ENCODE measurements at places on chromosomes 7 and 10.

- DNase-seq: no peak
These were observed 100.5 kb downstream of the CXCL12 start for GRCh38 chr10:44284198-44285084.

DNA sequence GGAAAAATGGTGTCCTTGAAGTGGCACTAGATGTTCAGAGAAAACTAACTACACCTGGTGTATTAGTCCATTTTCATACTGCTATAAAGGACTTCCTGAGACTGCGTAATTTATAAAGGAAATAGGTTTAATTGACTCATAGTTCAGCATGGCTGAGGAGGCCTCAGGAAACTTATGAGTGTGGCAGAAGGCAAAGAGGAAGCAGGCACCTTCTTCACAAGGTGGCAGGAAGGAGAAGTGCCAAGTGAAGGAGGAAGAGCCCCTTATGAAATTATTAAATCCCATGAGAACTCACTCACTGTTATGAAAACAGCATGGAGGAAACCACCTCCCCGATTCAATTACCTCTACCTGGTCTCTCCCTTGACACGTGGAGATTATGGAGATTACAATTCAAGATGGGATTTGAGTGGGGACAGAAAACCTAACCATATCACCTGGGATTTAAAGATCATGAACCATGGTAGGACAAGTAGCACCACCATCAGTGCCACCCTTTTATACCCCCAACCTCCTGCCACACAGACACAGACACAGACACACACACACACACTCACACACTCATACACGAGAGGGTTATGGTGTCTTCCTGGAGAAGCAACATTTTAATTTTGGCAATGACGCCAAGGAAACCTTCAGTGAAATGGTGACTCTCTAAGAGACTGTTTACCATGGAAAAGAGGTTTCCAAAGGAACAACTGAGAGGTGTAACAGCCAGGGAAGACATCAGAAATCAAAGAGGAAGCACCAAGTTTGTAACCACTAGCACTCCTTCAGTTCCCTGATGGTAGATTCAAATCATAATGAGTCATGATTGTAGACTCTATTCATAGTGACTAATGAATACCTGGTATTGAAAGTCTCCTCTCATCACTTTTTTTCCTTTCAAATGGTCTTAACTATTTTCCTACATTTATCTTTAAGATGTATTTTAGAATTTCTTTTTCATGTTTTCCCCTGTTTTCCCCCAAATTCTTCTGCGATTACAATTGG is 41.8 kb upstream of the WNT16 start:
- no peak for DNase-seq

DNA sequence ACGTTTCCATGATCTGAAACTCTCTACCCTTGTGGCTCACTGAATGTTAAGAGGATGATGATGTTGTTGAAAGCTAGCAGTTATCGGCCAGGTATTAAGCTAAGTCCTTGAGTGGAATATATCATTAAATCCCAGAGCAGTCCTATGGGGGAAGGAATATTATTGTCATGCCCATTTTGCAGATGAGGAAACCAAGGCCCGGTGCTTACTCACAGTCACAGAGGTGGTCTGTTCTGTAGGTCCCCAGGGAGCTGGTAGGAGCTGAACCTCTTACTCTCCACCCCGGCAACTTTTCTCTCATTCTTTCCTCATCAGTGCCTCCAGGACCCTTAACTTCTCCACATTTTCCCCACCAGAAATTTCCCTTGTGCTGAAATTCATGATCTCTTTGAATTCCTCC is 62.6 kb downstream of the ARMC3 start:
- no peak for DNase-seq

- DNase-seq: no peak
These were observed 161.0 kb upstream of the POT1 start for GRCh38 chr7:125090596-125090995.

GRCh38 chr7:142584765-142585164 is 164.5 kb upstream of the PRSS1 start:
- DNase-seq: no peak

- no peak for DNase-seq
These were observed 114.6 kb downstream of the PRPF18 start for GRCh38 chr10:13701157-13701919.

DNA sequence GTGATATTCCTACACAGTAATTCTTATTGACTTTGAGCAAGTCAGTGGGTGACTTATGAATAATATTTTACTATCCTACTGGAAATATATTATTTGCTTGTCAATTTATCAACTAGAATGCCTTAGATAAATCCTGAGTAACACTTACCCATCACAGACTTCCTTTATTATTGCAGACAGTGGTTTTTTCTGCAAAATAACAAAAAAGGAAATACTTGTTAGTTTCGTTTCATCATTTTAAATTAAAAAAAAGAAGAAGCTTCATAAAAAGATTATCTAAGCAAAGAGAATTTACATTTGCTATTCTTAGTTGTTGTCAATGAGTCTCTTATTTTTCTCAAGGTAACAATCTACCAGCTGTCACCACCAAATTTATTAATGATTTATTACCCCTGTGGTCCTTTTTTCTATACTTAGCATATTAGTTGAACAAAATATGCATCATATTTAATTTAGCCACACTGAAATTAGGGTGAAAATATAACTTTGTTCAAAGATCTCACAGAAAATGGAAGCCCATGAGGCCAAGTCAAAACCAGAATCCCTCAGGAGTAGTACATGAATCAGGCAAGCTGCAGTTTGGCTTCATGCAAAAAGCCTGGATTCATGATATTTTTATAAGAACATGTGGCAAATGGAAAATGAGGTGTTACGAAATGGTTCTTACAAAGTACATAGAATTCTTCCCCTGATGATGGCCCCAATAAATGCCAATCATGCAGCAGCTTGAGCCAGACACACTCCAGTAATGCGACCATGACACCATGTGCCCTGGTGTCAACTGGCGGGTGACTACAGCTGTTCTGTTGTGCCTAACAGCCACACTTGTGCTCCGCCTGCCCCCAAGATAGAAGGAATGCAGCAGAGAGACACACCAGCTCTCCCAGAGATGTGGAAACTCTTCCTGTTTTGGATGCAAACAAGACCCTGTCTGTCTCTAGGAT is 132.6 kb downstream of the ELMO1 start:
- DNase-seq: no peak

GRCh38 chr7:76106893-76107292 is 59.0 kb downstream of the MDH2 start:
- DNase-seq: no peak

- no peak for DNase-seq
These were observed 174.7 kb downstream of the HERPUD2 start for GRCh38 chr7:35519971-35520809.

GRCh38 chr10:75159519-75159918 is 48.1 kb downstream of the SAMD8 start:
- DNase-seq: no peak

Data from GM06990 (cell line).